ENCODE measurements at places on chromosomes 7 and 10.

- no peak for DNase-seq
Observed at GRCh38 chr10:5987747-5988146, 10.4 kb upstream of the IL15RA start.

- DNase-seq: no peak
Observed at GRCh38 chr7:73449422-73449821, 15.8 kb downstream of the FZD9 start.

DNA sequence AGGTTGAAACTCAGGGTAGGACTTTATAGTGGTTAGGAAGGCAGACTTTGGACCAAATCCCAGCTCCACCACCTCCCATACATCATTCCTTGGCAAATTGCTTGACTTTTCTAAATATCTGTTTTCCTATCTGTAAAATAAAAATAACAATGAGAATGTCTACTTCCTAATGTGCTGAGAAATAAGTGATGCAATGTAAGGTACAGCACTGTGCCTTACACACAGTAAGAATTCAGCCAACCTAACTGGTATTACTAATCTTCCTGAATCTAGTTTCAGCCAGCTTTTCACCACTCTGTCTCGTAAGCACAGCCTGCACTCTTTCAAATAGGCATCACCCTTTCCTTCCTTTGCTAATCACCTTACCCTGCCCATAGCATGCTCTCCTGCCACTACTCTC is 9.7 kb downstream of the PRLHR start:
- no peak for DNase-seq

GRCh38 chr10:61992059-61992460 is 90.6 kb downstream of the ARID5B start:
- DNase-seq: no peak

- DNase-seq: no peak
Observed at GRCh38 chr7:93238748-93239147, 6.6 kb downstream of the VPS50 start.
